Testis (tissue), 5 donors: ENCODE measurements at places on chromosomes 7 and 10.
A peak's percentile ranks its signal among the peaks of the same experiment; 100 is the strongest.

DNA sequence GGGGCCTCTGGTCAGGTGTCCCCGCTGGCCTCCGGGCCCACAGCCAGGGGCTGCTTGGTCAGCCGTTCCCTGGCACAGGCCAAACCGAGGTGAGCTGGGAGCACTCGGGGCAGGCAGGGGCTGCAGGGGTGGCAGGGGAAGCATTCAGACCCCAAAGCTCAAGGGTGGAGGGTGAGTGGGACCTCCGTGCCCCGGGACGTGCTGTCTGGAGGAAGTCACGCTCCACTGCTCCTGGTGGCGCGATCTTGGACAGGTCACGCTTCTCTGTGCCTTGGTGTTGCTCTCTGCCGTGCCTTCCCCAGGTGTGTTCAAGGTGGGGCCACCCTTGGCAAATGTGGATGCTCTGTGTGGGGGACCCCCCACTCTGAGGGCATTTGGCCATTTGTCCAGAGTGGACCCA is 24.6 kb upstream of the ELFN1 start:
- DNase-seq: no peak

DNA sequence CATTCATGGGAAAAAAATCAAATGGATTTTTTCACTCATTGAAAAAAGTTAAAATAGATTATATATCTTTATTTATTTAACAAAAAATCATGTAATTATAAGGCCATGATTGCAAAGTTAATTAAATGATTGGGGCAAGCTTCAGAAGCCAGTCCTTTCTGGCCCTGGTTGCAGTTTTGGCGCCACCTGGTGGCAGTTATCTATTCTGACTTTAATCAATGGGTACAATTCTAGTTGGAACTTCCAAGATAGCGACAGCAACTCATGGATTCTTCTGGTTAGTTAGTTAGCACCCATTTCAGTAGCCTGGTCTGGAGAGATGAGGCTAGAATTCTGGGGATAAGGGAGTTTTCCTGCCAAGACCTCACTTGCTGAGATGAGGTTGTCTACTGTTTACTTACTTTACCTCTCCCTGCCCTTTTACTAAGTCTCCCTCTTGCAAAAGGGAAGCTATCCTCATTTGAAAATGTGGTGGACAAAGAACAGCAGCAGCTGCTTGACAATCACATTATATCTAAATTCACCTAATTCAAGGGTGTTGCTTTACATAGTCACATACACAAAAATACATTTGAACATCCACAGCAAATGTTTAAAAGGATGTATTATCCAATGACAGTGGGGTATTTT is 42.3 kb downstream of the NOC3L start:
- peak; percentile 87 for DNase-seq

- DNase-seq: peak; percentile 81
Observed at GRCh38 chr10:133254421-133255120, 16.9 kb downstream of the VENTX start.

GRCh38 chr7:151080522-151081169 is at the start of gene FASTK:
TSS of gene FASTK (minus strand) at chr7:151080809. CDS start at chr7:151080766, 43 bp downstream.
- peak; percentile 97 for DNase-seq

- DNase-seq: no peak
Observed at GRCh38 chr10:100656454-100656853, 88.9 kb upstream of the PAX2 start.

GRCh38 chr7:12635830-12636229 is 51.6 kb upstream of the ARL4A start:
- DNase-seq: no peak

DNA sequence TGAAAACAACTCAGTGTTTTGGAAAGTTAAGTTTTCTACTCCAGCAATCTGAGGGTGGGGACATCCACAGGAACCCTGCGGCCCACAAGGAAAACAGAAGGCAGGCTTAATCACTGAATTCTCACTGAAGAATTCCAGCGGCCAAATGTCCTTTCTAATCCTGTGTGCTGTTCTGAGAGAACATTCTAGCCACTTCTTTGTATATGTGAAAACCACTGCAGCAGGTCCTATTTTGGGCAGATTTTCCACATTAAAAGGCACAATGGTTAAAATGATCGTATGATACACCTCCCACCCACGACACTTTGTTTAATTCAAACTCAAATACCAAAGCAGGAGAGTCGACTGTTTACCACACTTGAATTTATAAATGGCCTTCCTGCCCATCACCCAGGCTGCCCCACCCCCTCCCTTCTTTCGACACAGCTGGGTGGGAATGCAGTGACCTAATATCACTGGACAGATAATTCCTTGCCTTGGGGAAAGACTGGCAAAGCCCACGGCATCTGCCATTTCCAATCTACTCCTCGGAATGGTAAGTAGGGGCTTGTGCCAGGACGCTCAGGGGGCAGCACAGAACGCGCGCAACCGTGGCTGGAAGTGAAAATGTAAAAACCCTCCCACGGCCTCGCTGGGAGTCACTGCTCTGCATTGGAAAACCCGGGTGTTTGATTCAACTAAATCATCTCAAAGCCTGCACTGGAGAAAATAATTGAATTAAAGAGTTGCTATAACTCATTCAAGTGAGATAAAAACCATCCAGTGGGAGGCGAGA is 67.0 kb downstream of the CTBP2 start:
- no peak for DNase-seq

GRCh38 chr7:81851413-81851812 is 81.6 kb upstream of the HGF start:
- no peak for DNase-seq

- DNase-seq: no peak
Observed at GRCh38 chr10:98461500-98461842, 14.7 kb upstream of the HPS1 start.

DNA sequence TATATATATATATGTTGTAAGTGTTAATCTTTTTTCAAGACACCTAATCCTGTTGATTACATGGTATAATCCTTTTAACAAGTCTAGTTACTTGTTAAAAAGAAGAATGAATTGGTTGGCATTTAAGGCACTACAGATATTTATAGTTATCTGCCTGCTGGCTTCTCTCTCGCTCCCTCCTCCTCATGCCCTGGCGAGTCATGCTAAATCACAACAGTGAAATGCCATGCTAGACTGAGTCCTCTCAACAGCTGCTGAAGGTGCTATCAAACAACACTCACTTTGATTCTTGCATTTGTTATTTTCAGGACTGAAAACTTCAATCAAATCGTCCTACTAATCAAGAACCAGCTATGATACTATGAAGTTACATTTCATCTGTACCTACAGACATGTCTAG is 15.4 kb downstream of the NRAP start:
- DNase-seq: no peak

DNA sequence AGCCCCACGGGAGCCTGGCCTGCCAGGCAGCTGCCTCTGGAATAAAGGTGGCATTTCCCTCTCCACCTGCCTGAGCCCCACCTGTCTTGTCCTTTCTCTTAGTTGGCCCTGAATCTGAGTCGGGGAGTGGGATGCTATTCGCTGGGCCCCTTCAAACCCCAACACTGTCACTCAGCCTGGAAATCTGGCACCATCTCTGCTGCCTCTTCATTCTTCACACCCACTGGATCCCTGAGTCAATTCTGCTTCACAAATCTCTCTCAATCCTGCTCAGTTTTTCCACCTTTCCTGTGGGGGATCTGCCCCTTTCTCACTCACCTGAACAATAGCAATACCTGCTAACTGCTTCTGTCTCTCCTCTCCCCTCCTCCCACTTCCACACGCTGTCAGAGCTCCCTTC is 10.6 kb downstream of the CRTAC1 start:
- no peak for DNase-seq

DNA sequence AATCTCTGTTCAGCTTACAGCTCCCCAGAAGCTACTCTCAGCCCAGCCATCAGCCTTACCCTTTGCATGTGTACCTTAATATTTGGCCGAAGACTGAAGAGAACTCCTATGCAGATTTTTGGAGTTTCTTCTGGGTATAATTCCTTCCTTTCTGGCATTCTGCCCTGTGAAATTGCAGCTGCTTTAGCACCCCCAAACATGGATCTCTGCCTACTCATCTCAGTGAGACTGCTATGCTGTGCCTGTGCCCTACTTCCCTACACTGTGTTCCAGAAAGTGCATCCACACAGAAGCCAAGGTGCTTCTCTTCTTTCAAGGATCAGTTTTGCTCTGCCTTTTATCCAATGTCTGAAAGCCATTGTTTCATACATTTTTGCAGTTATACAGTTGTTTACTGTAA is 81.6 kb downstream of the NPY start:
- DNase-seq: no peak

- peak; percentile 36 for DNase-seq
Observed at GRCh38 chr7:138449580-138449979, 10.5 kb upstream of the TRIM24 start.

GRCh38 chr7:114879554-114879953 is 42.3 kb upstream of the MDFIC start:
- no peak for DNase-seq

DNA sequence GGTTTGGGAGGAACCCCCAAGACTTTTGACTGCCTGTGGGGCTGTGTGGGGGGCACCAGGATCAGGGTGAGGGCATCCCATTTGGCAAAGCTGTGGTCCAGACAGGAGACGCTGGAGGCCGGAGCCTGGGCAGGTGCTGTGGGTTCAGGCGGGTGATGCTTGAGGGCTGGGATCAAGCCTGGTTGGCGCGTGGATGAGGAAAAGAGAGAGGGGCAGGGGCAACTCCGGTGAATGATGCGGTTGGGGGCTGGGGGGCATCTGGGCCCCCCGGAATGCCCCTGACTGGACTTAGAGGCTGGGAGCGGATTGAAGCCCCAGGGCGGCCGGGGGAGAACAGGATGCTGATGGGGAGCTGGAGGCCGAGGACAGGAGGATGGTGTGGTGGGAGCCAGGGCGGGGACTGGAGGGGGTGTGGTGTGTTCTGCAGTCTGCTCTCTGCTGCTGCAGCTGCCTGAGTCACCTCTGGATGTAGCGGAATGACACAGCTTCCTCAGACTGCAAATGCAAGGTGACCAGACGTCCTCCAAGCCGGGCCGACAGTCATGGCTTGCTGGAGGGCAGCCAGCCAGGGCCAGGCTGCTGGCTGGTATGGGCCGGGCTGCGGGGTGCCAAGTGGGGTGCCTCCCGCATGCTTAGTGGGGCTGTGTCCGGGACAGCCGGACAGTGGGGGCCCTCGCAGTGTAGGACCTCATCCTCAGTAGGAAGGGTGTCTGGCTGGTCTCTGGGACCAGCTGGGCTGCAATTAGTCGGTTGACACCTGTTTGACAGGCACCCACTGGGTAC is 3.2 kb downstream of the MAFK start:
- DNase-seq: no peak

DNA sequence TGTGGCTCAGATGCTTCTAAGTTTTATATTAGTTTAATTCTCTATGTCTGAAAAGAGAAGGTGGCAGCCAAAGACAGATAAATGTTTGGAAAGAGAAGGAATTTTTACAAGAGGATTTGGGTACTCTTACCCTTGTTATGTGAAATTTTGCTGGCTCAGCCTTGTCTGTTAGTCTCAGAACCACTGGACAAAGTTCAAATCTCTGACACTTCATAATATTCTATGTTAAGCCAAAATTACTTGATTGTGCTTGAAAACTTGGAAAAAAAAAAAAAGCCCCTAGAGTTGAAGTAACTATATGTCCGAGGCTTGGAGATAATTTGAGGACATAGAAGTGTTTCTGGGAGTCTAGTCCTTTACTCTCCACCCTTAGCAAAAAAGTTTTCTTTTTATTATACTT is 1079.3 kb upstream of the LRRTM3 start:
- DNase-seq: no peak

DNA sequence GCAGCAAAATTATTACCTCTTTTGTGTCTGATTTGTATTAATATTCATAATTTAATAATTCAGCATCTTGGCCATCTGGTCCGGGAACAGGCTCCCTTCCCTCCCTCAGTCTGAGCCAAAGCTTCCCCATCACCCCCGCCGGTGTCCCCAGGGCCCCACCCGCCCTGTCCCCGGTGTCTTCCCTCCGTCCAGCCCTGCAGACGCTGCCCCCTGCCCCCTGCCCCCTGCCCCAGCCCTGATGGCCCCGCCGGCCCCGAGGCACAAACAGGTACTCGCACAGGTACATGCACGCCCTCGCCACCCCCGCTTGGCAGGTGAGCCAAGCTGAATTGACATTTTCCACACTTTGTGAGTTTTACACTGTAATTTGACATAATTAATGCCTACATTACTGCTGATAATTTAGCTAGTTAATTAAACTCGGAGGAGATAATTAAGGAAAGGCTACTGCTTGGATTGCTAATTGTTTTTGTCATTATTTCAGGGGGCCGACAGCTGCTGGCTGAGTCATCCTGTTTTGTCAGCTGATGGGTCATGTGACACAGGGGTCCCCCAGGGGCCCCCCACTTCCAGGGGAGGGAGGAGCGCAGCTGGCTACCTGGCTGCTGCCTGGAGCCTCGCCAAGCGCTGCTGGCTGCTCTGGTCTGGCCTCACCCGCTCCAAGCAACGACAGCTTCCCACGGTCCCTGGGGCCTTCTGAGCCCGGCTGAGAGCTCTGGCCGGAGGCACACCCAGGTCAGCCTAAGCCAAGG is 36.6 kb downstream of the MICALL2 start:
- DNase-seq: no peak

GRCh38 chr7:157817433-157817832 is 480.6 kb downstream of the DNAJB6 start:
- no peak for DNase-seq

GRCh38 chr10:122648599-122649428 is 50.8 kb downstream of the C10orf120 start:
- peak; percentile 79 for DNase-seq

GRCh38 chr7:130363026-130363847 is 17.1 kb upstream of the CPA1 start:
- no peak for DNase-seq

DNA sequence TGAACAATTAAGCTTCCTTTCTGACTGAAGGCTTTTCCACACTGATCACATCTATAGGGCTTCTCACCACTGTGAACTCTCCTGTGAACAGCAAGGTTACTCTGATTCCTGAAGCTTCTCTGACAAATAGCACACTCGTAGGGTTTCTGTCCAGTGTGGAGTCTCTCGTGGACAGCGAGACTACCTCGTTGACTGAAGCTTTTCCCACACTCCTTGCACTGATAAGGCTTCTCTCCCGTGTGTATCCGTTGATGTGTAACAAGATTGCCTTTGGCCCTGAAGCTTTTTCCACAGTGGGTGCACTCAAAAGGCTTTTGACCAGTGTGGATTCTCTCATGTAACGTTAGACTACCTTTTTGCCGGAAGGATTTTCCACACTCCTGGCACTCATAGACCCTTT is 4.4 kb downstream of the ZNF32 start:
- no peak for DNase-seq

DNA sequence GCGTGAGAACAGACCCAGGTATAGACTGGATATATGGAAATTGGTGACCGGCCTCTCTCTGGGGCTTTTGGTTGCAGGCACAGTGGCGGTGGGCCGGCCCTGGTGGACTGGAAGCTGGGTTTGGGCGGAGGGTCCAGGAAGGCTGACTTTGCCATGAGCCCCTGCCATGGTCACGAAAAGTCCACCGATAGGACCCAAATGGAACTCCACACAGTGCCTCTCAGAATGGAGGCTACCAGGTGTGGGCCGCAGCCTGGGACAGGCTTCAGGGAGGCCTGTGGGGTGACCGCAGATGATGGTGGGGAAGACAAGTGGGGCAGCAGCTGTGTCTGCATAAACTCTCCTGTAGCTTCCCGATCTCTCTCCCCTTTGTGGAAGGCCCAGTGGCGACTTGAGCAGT is 123.2 kb downstream of the DNAJB6 start:
- DNase-seq: no peak

GRCh38 chr7:116148626-116149025 is 61.7 kb upstream of the TES start:
- DNase-seq: no peak

- no peak for DNase-seq
Observed at GRCh38 chr10:100750291-100751210, 5.2 kb downstream of the PAX2 start.

- peak; percentile 9 for DNase-seq
Observed at GRCh38 chr7:159086301-159086925, 58.3 kb downstream of the VIPR2 start.
